ENCODE measurements at places on chromosomes 1 and 21. TPM values are rescaled to one million over a fixed set of nuclear protein-coding genes. Genes with fewer than 3 reads are reported as not detected.

SPATA45 gene
- total RNA-seq, result not detected

ALPL gene
- 11.1 TPM for total RNA-seq

EPHA8 gene
- total RNA-seq, result not detected

ENAH gene
- 244 TPM for total RNA-seq

BLZF1 gene
- total RNA-seq, result 27.5 TPM

NTMT2 gene
- not detected for total RNA-seq

SPRR2G gene
- not detected for total RNA-seq

GUCA2B gene
- not detected for total RNA-seq

NENF gene
- total RNA-seq, result 100 TPM

SLC2A5 gene
- 2.0 TPM for total RNA-seq

NBPF4 gene
- not detected for total RNA-seq

FAM131C gene
- 1.2 TPM for total RNA-seq

UMODL1 gene
- not detected for total RNA-seq

TTC22 gene
- total RNA-seq, result 0.05 TPM

CCDC181 gene
- 0.51 TPM for total RNA-seq

CRNN gene
- total RNA-seq, result not detected

GBP2 gene
- 71.9 TPM for total RNA-seq

ATXN7L2 gene
- total RNA-seq, result 2.7 TPM

TMEM35B gene
- 33.0 TPM for total RNA-seq

KDF1 gene
- not detected for total RNA-seq

KCNN3 gene
- 2.0 TPM for total RNA-seq

RCSD1 gene
- 15.2 TPM for total RNA-seq

IQGAP3 gene
- 0.43 TPM for total RNA-seq

BMP8A gene
- total RNA-seq, result 0.90 TPM

NFASC gene
- 57.1 TPM for total RNA-seq

WDR3 gene
- 16.8 TPM for total RNA-seq

MXRA8 gene
- total RNA-seq, result 174 TPM

CLDN14 gene
- 0.14 TPM for total RNA-seq

IFI44L gene
- total RNA-seq, result 9.9 TPM

SDE2 gene
- 18.0 TPM for total RNA-seq

ITLN2 gene
- total RNA-seq, result not detected

SYCP1 gene
- total RNA-seq, result not detected

SPRR3 gene
- not detected for total RNA-seq
